Effector memory CD4-positive, alpha-beta T cell (primary cell): ENCODE measurements at places on chromosomes 11 and 22.
A peak's percentile ranks its signal among the peaks of the same experiment; 100 is the strongest.

DNA sequence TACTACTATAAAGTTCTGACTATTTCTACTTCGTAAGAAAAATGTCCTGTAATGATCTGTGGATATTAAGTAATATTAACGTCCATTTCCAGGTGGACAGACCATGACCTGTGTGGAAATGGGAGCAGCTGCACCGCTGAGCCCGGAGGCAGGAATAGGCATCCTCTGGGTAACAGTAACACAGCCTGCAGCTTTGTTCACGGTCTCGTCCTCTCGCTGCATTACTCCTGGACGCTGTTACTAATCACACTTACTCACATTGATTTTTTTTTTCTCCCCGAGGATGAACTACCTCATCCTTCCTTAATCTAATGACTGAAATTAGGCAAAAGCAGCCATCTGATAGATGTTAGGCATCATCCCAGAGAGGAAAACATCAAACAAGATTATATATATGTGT lies 345.7 kb upstream of the NARS2 start:
- DNase-seq: no peak

DNA sequence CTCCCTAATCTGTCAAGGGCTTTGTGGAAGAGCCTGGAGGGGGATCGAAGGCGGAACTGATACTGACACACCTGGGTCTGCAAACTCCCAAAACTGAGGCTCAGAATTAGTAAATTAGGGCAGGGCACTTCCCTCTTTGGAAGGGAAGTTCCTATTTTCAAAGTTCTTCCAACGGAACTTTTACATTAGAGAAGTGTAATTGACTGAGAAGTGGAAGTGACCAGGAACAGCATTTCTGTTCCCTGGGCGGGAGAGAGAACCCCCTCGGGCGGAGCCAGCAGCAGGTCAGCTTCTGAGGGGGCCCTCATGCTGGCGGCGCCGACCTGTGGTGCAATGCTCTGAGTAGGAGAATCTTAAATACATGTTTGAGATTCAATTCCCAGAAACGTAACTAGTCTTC lies 1.1 kb upstream of the CBL start:
- no peak for DNase-seq

DNA sequence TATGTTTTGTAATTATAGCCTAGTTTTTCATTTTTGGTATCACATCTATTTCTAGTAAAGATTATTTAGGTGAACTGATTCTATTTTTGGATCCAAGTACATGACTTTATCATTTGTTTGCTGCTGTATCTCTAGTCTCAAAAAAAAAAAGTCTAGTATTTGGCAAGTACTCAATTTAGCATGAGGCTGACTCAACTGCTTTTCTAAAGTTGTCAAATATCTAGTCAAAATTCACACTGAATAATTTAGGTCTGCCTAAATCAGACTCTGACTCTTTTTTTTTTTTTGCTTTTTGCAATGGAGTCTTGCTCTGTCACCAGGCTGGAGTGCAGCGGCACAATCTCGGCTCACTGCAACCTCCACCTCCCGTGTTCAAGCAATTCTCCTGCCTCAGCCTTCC lies 2.4 kb downstream of the OOSP4A start:
- DNase-seq: no peak

DNA sequence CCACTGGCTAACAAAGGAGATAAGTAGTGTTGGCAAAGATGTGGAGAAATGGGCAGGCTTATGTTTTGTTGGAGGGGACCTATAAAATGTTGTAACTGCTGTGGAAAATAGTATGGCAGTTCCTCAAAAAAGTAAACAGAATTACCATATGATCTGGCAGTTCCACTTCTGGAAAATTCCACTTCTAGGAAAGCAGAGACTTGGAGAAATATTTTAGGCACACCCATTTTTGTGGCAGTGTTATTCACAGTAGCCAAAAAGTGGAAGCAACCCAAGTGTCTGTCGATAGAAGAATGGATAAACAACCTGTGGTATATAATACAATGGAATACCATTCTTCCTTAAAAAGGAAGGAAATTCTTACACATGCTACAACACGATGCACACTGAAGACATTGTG lies 57.0 kb upstream of the ADORA2A start:
- no peak for DNase-seq

- DNase-seq: no peak
Measured at GRCh38 chr11:34603129-34604001, 17.5 kb upstream of the EHF start.

- no peak for DNase-seq
Measured at GRCh38 chr11:85307366-85307765, 319.8 kb downstream of the DLG2 start.

- DNase-seq: no peak
Measured at GRCh38 chr11:117020869-117021564, 77.2 kb downstream of the SIK3 start.

- no peak for DNase-seq
Measured at GRCh38 chr11:75262436-75262835, 21.9 kb downstream of the TPBGL start.

- no peak for DNase-seq
Measured at GRCh38 chr22:40345815-40346184, 500 bp upstream of the ADSL start.

- DNase-seq: no peak
Measured at GRCh38 chr11:2390091-2390724, 10.3 kb upstream of the TSSC4 start.

DNA sequence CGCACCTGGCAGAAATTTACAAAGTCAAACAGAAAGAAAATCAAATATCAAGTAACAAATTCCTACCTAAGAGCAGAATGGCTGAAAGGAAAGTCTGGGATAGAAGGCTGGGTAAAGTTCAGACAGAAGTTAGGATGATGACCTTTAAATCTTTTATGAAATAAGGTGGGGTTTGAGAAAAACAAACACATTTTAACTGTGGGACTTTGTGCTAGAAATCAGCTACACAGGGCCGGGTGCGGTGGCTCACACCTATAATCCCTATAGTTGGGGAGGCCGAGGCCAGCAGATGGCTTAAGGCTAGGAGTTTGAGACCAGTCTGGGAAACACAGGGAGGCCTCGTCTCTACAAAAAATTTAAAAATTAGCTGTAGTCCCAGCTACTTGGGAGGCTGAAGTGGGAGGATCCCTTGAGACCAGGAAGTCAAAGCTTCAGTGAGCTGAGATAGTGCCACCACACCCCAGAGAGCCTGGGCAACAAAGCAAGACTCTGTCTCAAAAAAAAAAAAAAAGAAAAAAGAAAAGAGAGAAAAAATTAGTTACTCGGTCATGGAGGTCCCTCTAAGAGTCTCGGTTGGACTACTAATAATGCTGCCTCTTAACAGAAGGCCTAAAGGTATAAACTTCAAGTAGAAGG lies 119.7 kb upstream of the BID start:
- DNase-seq: no peak

DNA sequence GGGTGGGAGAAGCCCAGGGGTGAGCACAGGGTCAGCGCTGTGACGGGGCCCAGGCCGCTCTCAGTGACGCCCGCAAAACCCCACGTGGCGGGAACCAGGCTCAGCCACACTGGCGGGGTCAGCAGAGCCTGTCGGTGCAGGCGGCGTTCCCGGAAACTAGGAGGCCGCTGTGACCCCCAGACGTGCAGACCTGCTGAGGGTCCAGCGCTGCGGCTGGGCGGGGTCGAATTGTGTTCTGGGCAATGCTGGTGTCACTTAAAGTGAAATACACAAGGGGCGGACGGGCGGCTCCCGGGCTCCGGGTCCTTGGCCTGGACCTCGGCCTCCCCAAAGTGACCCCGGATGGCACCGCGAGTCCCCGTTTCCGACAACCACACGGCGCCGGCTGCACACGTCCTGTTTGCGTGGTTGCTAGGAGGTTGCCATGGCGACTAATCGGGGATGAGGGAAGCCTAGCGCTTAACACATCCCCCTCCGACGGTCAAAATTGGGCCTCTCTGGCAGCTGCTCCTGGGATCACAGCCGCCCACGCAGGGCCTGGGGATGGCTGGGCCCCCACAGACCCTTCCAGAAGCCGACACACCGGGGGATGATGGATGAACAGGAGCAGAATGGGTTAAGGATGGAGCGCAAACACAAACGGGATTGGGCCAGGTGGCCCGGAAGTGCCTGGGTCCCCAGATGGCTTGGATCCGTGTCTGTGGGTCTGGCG lies 81.7 kb upstream of the PRR5 start:
- DNase-seq: peak; percentile 79

GRCh38 chr11:97454988-97455387 lies 1065.2 kb downstream of the JRKL start:
- DNase-seq: no peak

- no peak for DNase-seq
Measured at GRCh38 chr11:135006800-135007199, 594.8 kb upstream of the B3GAT1 start.

DNA sequence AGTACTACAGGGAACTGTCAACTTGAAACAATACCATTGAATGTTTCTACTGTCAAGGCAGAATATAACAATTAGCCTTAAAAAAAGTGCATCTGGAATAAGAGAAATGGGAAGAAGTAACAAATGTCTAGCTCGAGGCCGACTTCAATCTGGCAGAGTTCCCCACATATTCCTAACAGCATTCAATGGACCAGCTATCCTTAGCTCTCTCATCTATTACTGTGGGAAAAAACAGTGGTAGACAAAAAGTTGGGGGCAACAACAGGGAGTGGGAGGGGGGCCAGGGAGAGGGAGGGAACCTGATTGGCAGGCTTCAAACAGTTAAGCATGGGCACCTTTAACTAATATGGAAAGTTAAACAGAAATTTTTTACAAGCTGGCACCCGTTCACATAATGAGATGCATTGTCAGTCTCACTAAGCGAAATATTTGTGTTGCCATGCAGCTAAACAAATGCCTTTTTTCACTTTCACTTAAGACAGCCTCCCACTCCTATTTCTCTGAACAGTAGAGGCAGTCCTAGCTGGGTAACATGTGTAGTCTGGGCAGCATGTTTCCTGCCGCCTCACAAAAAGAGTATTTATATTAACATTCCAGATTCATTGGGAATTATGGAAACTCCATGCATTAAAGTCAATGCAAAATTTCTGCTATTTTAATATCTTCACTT lies 62.2 kb upstream of the SOX6 start:
- DNase-seq: no peak

GRCh38 chr22:39343259-39344045 lies 6.3 kb upstream of the SYNGR1 start:
- DNase-seq: no peak

DNA sequence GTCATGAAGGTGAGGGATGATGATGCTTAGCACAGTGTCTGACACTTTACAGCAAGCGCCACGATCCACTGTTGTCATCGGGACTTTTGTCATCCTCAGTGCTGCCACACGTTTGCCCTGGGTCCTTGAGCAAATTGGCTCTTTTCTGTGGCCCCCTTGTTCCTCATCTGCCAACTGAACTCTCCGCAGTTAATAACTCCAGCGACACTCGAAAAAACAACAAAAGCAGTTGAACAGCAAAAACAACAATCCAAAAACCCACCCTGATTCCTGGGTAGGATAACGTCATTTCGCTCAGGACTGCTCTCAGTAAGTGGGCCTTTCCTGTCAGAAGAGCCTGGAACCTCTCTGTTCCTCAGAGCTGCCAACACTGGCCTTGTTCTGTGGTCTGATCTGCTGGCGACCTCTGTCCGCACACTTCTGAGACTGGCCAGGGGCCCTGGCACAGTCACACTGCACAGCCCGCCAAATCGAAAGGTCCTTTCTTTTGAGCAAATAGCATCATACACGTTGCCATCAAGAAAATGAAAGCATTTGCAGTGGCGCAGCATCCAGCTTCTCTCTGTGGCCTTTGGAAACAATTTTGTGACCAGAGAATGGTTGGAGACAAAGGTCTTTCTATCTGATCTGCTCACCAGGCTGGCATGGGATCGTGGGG lies 79.9 kb upstream of the SYT13 start:
- DNase-seq: no peak

DNA sequence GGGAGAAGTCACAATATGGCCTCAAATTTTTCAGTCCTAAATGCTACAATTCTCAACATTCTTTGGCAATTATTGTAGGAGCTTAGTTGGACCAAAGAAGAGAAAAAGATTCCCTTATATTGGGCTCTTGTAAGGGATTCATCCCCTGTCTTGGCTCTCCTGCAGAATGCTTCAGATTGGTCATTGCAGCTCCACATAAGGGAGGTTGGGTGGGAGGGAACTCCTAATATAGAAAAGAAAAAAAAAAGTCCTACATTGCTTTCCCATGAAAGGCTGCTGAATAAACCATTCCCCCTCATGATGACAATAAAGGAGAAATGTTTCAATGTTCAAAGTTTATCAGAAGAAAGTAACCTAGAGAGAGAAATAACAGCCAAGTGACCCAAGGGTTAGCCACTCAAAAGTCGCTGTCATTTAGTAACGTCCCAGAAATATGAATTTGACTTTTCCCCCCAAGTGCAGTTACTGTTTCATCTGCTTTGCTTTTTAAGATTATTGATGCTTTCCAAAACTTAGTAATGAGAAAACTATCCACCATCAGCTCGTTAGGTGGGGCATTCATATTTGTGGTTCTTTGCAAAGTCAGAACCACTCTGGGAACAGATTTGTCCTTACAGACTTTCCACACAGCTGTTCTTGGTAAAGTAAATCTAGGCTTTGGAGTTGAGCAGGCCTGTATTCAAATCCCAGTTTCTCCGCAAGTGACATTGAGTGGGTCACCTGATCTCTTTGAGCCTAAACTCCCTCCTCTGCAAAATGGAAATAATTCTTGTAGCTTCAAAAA lies 5.0 kb upstream of the SLC1A2 start:
- no peak for DNase-seq

DNA sequence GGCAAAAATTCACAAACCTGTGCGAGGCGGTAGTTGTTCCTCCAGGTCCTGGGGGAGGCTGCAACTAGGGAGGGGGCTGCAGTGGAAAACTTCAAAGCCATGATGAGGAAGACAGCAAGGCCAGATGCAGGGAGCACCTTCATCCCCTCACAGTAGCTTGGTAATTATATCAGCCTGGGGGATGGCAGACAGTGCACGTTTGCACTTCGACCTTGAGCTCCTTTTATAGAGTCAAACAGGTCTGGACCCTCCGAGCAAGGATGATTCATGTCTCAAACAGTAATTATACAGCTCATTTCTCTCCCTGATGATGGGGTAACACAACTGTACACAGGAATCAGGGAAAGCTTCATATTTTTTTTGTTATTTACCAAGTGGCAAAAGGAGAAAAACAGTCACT lies at the start of gene MMP20:
Gene MMP20 (minus strand): TSS at position 156 of the 400 bp plus-strand sequence. CDS start 13 bp downstream, at position 143.
- no peak for DNase-seq

GRCh38 chr22:47602732-47603131 lies 840.3 kb downstream of the TBC1D22A start:
- no peak for DNase-seq

GRCh38 chr11:87255589-87255988 lies 217.9 kb downstream of the TMEM135 start:
- no peak for DNase-seq

GRCh38 chr11:7595951-7596350 lies 77.3 kb downstream of the CYB5R2 start:
- DNase-seq: no peak

- no peak for DNase-seq
Measured at GRCh38 chr11:17431139-17431538, 42.7 kb upstream of the KCNJ11 start.

GRCh38 chr11:72840780-72841179 lies 26.6 kb downstream of the ATG16L2 start:
- DNase-seq: no peak
